ENCODE measurements at places on chromosomes 4 and X.

GRCh38 chr4:20643631-20644030 is 56.6 kb upstream of the PACRGL start:
- DNase-seq, result no peak

DNA sequence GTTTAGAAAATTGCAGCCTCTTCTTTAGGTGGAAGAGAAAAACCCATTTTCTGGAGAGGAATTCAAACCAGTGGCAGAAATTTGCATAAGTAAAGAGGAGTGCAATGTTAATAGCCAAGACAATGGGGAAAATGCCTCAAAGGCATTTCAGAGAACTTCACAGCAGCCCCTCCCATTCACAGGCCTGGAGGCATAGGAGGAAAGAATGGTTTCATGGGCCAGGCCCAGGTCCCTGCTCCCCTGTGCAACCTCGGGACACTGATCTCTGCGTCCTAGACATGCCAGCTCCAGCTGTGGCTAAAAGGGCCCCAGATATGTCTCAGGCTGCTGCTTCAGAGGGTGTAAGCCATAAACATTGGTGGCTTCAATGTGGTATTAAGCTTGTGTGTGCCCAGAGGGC is 161.8 kb upstream of the CENPE start:
- no peak for DNase-seq

DNA sequence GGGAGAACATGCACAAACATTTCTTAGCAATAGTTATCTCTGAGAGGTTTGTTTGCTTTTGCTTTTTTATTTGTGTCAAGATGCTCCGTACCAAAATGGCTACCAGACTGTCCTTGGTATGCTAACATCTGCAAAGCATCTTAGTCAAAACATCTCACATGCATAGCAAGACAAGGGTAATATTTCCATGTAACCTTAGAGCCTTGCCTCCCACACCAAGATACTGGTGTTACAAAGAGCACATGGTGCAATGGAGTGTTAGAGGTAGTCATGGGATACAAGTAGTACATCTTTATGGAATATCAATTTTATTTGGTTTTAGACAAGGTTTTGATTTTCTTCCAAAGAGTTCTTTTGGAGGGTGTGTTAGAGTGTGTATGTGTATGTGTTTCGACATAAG is 109.7 kb downstream of the NR3C2 start:
- no peak for DNase-seq

DNA sequence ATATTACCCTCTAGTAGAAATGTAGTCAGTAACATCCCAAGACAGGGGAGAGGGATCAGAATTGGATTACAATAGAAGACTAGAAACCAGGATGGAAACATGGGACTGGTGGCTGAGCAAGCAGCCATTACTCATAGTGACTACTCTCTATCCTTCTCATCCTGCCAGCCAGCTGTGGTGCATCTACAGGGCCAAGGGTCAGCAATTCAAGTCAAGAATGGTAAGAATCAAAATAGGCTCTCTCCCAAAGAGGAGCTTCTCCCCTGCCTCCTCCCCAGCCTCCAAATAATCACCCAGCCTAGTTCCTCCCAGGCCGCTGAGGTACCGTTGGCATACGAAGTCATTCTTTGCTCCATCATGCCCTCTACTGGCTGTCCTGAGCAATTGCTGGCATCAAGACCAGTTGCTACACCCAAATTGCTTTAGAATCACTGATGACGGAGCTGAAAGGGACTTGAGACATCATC is 19.4 kb downstream of the AWAT2 start:
- peak; percentile 2 for DNase-seq

GRCh38 chr4:38620065-38620464 is 43.9 kb upstream of the KLF3 start:
- no peak for DNase-seq

DNA sequence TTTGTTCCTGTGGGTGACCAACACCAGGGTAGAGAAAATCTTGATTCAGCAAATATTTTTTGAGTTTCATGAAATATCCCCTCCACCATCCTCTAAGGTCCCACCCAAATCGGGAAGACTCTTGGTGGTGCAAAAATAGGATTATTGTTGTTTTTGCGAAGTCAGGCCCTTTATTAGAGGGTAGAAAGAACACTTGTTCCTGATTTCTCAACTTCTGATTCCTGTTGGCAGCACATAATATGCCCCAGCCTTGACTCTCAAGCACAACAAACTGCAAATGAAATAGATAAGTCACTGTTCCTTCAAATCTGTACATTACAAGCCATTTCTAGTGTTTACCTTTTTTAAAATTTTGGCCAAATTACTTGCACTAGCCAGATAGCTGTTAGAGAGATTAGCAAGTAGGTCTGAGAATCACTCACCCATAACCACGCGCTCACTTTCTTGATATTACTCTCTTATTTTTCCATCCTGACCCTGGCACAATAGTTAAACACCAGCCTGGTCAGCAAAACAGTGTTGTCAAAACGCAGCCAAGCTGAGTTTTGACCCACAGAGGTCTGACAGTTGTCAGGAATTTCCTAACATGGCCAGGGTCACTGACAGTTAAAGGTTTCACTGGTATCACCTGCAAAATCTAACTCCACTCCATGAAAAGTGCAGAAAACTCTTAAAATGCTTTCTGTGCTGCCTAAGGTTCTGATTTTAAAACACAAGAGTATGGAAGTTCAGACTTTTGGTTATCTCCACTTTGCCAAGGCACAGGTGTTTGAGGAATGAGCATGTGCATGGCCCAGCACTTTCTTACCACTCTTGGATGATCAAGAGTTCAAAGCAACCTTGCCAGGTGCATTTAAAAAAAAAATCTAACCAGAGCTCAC is 69.8 kb downstream of the RBM47 start:
- no peak for DNase-seq

GRCh38 chr4:25028851-25029250 is 1.9 kb downstream of the LGI2 start:
- DNase-seq, result no peak

DNA sequence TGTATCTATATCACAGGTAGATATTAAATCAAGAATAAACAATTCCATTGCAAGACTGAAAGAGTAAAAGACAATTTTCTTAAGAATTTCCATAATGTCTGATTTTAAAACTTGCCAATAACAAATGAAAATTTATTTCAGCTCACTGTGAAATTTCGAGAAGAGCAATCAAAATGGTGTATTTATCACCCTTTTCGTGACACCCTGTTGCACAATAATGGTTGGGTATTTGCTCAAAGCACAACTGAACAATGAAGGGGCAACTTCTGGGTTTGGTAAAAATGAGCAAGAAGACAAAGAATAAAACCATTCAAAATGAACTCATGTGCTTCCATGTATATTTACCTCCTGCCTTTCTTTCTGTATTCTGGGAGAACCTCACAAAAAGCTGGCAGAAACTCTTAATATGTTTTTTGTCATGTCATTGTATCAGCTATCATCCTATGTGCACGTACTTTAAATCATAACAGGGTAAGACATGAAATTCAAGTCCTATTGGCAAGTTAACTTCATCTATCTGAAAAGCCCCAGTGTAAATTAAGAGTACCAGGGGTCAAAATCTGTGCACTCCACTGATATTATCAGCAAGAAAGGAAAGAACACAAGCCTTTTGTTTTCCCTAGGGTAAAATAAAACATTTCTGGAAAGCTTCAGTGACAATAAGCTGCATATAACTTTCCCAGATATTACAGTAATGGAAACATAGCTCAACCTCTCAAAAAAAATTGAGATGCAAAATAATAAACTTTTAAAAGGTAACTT is 126.9 kb upstream of the CBR4 start:
- DNase-seq, result no peak

DNA sequence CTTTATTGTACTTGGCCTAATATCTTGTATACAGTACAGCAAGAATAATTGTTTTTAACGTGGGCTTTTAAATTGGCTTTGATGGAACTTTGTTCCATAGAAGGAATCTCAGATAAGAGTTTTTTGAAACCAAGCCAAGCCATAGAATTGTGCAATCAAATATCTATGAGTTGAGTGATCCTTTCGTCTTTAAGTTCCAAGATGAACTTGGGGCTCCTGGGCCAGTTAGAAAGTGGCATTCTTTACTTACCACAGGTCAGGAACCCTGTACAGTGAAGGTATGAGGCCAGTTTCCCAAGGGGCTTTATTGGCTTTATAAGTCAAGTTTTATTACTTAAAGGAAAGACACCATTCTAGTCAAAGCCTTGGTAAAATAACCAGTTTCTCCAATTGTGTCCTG is 2104.2 kb downstream of the PCDH7 start:
- DNase-seq, result no peak

- DNase-seq, result no peak
These were observed 69.6 kb downstream of the SERTM2 start for GRCh38 chrX:111581086-111581485.

GRCh38 chrX:125507119-125507518 is 187.4 kb downstream of the TEX13C start:
- no peak for DNase-seq

- no peak for DNase-seq
These were observed 113.9 kb downstream of the SNCA start for GRCh38 chr4:89723096-89723495.

DNA sequence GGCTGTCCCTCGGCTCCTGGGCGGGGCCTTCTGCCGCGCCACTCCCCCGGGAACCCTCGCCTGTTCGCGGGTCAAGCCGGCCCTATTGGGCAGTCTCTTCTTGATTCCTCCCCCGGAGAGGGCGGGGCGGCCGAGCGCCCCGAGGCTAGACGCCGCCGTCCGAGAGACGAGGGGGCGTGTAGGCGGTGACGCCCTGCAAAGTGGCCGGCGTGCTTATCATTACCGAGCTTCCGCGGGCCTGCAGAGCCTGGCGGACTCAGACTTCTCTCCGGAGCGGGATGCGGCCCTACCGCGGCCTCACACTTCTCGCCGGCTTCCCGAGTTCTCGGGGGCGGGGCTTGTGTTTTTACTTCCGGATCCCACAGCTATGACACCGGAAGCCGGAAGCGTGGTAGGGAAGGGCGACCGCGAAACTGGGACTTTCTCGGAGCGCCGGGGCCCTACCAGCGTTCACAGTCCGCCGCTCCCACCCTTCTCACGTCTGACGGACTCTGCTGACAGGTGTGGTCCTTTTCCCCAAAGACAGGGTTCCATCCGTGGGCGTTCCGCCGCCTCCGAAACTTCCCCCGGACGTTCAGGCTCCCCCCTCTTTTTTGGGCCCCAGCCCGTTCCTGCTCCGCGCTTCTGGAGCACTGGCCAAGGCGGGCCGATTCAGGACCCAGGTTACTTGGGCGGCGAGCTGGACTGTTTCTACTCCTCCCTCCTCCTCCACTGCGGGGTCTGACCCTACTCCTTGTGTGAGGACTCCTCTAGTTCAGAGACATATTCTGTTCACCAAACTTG is at the start of gene IKBKG:
Gene IKBKG, plus strand, starts transcription at position 376 of the 783 bp plus-strand sequence. CDS start 4,383 bp downstream, outside the sequence.
- peak; percentile 85 for DNase-seq

DNA sequence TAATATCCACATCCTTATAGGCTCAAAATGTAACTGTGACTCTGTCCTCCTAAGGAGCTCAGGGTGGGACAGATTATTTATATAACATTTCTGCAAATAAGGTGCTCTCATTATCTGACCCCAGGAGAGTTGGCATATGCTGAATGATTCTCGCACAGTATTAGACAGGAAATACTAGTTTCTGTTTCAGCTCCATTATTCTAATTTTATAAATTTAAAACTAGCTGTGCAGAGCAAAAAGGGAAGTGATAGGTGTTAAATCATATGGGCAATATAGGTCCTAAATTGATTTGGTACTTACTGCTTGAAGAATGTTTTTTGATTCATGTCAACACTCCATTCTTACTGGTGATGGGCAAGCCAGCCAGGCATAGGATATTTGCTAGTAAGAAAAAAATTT is 141.5 kb downstream of the GLRA2 start:
- DNase-seq, result no peak

DNA sequence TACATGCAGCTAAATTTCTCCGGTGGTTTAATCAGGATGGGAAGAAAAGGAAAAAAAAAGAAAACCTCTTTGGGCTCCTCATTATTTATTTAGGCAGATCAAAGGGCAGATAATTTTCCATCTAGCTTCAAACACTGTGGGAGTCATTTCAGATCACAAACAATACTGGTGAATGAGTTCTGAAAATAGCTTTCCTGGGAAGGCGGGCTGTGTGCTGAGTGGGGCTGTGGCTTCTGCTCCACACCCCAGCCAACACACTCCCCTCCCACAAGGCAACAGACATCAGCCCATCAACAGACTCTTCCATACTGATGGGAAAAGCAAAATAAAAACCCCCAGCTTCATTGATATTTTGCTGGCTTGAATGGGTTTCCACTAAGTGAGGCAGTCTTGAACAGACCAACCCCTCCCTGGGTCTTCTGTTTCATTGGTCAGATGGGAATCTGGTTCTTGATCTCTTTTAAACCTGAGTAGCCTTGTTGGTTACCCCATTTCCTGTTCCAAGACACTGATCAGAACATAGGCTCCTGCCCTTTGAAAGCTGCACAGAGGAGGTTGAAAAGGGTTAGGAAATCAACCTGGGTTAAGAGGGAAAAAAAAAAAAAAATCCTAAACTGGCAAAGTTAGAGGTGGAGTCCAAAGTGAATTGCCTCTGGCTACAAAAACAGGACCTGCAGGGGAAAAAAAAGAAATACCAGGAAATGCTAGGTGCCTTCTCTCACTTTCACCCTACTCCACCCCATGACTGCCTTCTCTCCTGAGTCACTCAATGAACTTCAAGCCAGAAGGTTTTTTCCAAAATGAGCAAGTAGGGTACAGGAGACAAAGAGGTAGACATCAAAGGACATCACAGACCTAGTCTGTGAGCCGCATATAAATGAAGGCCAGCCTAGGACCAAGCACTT is 20.0 kb downstream of the AMOT start:
- no peak for DNase-seq

DNA sequence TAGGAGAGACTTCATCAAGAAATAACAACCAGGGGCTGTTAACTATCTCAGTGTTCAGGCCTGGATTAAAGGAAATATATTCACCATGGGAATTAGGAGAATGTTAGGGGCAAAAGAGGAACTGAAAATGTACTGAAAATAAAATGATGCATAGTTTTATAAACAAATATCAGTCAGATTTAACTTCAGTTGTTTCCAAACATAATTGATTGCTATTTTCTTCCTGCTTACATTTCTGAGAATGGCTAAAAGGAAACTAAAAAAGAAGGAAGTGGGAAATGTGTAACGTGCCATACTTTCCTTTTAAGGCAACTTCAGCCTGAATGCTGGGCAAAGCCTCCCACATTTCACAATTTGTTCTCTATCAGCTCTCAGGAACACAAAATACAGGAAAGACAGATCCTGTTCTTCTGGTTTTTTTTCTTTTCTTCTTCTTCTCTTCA is 178.1 kb downstream of the MAML3 start:
- DNase-seq, result no peak
